ENCODE measurements at places on chromosomes 2 and 18.

GRCh38 chr18:47204908-47205522 lies 28.9 kb upstream of the IER3IP1 start:
- DNase-seq = no peak

DNA sequence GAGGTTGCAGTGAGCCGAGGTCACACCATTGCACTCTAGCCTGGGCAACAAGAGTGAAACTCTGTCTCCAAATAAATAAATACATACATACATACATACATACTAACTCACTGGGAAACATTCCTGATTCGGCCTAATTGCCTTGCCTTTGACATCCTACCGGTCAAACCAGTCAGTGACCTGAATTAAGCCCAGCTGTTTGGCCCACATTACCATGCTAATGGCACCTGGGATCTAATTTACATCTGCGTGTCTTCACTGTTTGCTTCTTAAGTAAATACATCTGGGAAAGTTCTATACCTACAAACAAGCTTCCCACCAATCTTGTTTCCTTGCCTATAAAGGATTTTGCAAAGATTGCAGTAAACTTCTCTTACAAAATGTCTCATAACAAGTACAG lies 230.2 kb upstream of the ZC3H15 start:
- no peak for DNase-seq

GRCh38 chr2:24626131-24626530 lies 135.1 kb downstream of the NCOA1 start:
- DNase-seq = no peak

GRCh38 chr2:98859323-98859722 lies 76.7 kb downstream of the CRACDL start:
- no peak for DNase-seq

DNA sequence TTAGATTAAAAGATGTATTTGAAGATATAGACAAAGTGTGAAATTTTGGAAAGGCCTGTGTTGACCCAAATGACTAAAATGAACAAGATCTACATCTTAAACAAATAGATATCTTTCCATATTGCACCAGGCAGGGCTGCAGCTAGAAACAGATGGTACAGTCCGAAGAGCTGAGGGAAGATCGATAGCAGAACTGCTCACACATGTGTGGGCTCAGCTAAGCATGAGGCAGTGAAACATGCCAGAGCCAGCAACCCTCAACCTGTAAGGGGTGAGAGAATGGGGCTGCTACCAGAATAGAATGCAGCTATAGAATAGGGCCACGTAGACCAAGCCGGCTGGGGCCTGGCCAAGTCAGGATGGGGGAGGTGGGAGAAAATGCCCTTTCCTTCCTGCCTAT lies 87.8 kb downstream of the SLC5A7 start:
- no peak for DNase-seq

DNA sequence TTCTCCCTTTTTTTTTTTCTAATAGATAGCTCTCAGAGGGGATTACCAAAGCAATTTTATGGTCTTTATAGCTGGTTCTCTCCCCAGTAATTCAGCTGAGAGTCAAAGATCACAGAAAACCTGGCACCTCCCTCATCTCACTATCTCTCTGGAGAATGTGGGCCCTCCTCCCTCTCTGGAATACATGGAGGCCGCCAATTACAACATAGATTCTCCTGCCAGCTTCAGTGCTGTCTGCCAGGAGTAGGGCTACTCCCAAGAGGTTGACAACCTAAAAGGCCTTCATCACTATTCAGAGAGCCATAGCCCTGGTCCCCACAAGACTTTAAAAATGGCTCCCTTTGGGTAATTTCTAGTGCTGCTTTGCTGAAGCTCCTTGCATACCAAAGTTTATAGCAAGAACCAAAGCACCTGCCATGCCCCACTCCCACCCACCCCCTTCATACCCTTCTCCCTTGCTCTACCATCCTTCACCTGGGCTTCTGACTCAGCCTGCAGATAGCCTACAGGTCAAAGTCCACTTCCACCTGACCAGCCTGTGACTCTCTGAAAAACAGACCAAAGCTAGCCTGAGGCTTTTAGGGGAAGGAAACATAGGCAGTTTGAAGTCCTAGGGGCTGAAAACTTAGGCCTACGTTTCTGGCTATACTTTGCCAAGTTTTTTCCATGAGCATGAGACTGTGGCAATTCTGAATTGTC lies 472.3 kb downstream of the TNS1 start:
- no peak for DNase-seq

DNA sequence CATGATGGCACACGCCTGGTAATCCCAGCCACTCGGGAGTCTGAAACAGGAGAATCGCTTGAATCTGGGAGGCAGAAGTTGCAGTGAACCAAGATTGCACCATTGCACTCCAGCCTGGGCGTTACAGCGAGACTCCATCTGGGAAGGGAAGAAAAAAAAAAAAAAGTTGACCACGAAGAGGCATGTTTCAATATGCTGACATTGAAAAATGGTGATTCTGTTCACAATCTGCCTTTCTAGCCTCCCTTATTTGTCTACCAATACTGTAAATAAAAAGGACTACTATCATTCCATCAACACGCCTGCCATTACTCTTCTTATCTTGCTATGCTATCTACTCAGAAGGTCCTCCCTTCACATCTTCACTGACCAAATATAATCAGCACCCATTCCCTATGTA lies 18.4 kb downstream of the GFPT1 start:
- no peak for DNase-seq
